ENCODE measurements at places on chromosomes 1 and 21.

DNA sequence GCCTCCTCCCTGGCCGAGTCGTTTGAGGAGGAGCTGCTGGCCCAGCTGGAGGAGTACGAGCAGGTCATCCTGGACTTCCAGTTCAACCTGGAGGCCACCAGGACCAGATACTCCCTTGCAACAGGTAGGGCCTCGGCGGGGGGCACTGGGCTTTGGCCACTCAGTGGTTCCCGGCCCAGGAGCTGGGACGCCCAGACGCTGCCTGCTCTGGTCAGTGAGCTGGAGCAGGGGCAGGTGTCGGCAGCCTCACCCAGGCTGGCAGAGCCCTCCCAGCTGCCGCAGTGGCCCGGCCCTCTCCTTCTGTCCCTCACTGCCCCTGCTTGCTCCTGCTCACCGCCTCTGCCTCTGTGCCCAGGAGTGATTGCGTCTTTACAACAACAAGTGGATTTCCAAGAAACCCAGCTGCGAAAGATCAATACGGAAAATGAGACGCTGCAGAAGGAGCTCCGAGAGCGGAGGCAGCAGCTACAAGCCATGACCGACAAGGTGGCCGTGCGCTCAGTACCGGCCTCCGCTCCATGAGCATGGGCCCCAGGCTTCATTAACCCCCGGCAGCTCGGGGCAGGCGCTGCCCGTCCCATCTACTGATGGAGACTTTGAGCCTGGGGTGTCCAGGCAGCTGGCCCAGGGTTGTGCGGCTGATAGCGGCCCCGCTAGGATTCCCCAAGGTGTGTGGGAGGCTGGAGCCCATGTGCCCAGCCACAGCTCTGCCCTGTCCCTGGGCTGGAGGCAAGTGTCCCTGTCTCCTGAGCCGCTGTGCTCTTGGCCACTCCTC, 9.0 kb upstream of the SMIM1 start:
- no peak for DNase-seq

DNA sequence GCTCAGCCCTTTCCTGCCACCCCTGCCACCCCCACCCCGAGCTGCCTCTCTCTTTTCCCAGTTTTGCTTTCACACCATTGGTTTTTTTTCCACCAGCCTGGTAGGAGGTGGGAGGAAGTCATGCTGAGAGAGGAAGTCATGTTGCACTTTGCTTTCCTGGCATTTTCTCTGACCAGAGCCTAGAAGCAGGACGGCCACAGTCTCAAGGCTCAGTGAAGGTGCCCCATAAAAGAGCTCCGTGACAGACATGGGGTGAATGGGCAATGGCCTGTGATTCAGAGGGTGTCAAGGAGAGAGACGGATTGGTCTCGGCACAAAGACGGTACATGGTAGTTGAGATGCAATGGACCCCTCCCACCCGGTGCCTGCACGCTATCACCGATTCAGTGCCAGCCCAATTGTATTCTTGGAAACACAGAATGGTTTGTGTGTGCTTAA, 42.1 kb upstream of the DMRTB1 start:
- no peak for DNase-seq

- DNase-seq: no peak
Observed at GRCh38 chr1:114482585-114482984, 28.4 kb downstream of the TRIM33 start.

DNA sequence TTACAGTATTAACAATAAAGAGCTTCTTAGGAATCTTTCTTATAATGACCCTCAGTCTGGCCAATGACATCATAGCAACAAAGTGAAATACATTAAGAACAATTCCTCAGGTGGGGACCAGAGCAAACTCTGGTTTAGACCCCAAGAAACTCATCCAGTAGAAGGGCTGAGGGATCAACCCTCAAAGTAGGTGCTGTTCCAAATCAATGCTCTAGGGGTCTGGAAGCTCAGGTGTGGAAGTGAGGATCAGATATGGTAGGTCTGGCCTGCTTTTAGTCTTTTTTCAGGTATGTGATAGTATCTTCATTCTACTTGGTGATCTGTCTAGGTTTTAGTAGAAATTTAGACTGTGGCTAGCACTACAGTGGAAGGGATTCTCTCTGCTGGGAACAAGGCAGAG, 291.7 kb downstream of the PDE4B start:
- no peak for DNase-seq

- no peak for DNase-seq
Observed at GRCh38 chr21:25850126-25850842, 115.5 kb downstream of the GABPA start.

- no peak for DNase-seq
Observed at GRCh38 chr1:157540852-157541251, 11.5 kb downstream of the FCRL5 start.

- DNase-seq: no peak
Observed at GRCh38 chr1:30374400-30375070, 348.9 kb downstream of the MATN1 start.

GRCh38 chr21:36988536-36988935, 18.0 kb upstream of the RIPPLY3 start:
- no peak for DNase-seq

DNA sequence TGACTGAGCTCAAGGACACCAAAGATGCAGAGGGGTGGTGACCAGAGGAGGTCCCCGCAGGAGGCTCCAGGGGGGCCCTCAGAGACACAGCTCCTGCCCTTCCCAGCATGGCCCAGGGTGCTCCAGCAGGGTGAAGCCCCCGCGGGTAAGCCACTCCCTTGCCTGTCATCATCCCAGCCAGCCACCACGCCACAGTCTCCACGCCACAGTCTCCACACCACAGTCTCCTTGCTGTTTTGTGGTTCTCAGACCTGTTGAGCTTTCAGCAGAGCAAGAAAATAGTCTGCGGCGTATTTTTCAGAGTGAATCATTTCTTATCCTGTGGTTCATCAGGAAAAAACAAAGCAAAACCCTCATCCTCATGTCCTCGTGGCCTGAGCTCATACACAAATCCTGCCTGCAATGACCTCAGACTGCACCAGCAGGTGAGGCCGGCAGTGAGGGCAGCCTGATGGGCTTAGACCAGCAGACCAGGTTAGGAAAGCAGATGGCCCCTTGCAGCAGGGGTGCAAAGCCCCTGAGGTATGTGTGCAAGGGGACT, 25.7 kb upstream of the ABCG1 start:
- DNase-seq: peak; percentile 57

DNA sequence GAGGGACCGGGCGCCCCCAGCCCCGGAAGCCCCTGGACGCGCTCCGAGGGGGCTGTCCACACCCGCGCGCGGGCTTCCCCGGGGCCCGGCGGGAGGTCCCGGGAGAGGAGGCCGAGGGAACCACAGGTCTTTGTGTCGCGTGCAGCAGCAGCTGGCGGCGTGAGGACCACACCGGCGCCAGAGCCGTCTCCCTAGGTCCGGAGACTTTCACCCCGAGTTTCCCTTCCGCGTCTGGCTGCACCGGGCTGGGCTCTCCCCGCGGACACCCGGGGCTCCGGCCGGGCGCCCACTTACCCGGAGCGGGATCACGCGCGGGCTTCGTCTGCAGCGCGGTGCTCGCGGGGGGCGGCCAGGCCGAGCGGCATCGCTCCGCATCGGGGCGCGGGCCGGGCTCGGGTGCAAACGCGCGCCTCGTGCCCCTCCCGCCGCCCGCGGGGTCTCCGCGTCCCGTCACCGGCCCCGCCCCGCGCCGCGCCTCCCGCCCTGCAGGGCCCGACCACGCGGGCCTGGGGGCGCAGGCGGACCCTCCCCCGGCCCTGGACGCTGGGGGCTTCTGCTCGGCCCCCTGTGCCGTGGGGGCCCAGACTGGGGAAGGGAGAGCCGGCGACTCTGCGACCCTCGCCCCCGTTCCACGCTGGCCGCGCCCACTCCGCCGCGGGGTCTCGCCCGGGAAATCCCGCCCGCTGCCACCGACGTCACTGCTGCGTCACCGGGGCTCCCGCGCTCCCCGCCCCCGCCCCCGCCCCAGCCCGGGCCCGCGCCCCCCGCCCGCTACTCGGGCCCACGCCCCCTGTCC, at the start of gene GNG4:
TSS of gene GNG4 (minus strand) at position 417 of the 796 bp plus-strand sequence. CDS start 65,946 bp downstream, outside the sequence.
- no peak for DNase-seq

- peak; percentile 13 for DNase-seq
Observed at GRCh38 chr21:17602874-17603273, 9.8 kb downstream of the BTG3 start.

DNA sequence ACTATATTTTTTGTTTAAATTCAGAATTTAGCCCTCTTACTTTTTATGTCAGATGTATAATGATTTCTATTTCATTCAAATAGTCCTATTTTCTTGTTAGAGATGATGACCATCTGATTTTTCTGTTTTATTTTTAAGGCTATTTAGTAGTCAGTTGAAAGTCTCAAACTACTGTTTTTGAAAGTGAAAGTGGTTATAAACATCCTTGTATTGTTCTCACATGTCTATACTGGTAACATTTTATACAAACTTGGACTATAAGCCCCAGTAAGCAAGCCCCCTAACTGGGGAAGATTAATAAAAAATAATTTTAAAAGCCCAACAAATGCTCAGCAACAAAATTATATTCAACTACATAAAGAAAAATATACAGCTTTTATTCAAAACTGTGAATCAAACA, 271.3 kb upstream of the RGS18 start:
- DNase-seq: peak; percentile 3

DNA sequence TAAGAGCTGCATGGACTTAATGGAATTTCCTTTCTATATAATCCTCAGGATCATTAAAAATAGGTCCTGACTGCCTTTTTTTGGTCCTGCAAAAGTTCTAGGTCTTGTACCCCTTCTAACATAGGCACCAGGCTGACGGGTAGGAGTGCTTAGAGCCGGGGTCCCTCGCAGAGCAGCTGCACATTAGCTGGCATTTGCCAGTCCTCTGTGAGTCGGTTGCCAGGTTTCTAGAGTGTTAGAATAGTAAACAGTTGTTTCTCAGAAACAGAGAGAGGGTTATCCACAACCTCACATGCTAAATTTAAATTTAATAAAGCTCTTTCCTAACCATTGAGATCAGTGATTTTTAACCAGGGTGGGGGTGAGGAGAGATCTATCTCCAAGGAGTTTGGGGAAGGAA, 35.4 kb upstream of the HEATR1 start:
- DNase-seq: no peak

GRCh38 chr1:5913078-5913845, 79.0 kb downstream of the NPHP4 start:
- DNase-seq: no peak

- no peak for DNase-seq
Observed at GRCh38 chr1:26158908-26159742, at the start of gene FAM110D. TSS of gene FAM110D (plus strand) at chr1:26159079. CDS start at chr1:26161292, 2,213 bp downstream.

DNA sequence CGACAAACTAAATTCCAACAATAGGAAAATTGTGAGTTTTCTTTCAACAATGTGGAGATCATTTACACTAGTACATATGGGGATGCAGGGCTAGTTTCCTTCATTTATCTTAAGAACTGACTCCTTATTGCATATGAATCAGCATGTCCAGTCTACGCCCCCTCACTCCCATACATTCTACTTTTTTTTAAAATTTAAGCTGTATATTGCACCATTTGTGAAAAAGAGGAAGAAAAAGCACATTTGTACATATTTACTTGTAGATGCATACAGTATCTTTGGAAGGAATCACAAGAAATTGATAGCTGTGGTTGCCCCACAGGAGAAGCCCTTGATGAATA, 15.9 kb downstream of the VPS26C start:
- DNase-seq: no peak

GRCh38 chr1:3419415-3420204, 34.9 kb upstream of the ARHGEF16 start:
- DNase-seq: no peak

GRCh38 chr1:213123536-213123935, 72.5 kb downstream of the RPS6KC1 start:
- DNase-seq: peak; percentile 68

- DNase-seq: no peak
Observed at GRCh38 chr1:174768949-174769348, 230.8 kb upstream of the CACYBP start.

DNA sequence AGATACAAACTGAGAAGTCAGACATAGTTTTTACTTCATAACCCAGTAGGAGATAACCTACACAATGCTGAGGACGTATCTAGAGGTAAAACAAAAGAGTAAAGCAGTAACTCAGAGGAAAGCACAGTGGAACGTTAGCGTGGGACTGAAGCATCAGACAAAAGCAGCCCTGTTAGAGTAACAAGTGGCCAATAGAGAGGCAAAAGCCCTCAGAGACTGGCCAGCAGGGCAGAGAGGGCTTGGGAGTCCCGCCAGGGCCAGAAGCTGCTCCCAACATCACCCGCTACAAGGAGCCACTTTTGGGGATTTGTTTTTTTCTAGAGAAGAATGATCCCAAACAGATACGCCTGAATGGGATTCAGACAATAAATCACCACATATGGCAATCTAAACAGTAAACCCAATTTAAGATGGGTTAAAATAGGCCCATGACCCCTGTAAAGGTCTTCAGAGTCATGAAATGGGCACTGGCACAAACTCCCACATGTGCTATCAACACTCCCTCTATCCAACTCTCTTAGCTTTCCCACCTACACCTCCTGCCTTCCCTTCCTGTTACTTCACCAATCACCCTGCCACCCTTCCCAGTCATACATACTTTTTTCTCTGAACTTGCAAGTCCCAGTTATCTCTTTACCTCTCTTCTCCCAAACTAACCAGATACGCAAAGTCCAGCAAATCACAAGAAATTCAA, 17.2 kb downstream of the TADA1 start:
- no peak for DNase-seq

DNA sequence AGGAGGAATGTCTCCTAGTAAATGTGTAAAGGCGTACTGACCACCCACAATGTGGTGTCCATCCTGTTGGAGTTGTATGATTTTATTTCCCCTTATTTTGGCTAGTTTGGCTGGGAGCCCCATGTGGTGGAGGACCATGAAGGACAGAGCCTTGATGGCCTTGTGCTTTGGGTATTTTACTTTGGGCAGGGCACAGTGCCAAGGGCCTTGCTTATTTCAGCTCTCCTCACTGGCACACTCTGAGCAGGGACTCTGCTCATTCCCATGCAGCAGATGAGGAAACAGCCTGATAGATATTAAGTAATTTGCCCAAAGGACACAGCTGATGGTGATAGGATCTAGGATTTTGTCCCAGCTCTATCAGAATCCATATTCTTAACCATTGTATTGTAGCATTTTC, 50.2 kb downstream of the SMYD2 start:
- no peak for DNase-seq

DNA sequence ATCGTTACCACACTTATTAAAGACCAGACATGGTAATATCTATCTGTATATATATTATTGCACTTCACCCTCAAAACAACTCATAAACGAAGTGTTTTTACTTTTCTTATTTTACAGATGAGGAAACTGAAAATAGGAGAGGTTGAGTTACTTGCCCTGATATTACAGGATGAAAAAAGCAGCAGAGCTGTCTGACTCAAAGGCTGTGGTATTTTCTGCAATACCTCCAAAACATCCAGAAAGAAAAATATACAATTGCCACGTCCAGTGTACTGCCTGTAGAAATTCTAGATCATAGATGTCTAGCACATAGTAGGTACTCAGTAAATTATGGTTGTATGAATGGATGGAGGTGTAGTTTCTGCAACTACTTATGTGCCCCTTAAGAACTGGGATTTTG, 5.2 kb upstream of the TARBP1 start:
- DNase-seq: no peak

DNA sequence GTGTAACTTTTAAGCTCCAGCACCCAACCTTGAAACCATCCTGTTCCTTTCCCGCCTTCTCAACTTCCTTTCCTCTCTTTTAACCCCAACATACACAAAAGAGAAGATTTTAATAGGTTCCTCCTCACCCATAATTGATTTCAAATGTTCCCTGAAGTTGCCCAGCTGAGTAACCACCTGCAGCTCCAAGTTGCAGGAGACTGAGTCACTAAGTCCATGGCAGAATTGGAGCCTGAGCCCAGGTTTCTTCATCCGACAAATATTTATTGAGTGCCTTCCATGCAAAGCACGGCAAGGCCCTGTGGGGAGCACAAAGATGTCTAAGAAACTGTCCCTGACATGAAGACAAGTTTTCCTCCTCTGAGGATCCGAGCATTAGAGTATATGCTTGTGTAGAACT, 97.7 kb downstream of the PAPPA2 start:
- DNase-seq: no peak

- peak; percentile 78 for DNase-seq
Observed at GRCh38 chr21:14259747-14260146, 43.8 kb downstream of the RBM11 start.
